ENCODE measurements at places on chromosomes 6 and 20.

DNA sequence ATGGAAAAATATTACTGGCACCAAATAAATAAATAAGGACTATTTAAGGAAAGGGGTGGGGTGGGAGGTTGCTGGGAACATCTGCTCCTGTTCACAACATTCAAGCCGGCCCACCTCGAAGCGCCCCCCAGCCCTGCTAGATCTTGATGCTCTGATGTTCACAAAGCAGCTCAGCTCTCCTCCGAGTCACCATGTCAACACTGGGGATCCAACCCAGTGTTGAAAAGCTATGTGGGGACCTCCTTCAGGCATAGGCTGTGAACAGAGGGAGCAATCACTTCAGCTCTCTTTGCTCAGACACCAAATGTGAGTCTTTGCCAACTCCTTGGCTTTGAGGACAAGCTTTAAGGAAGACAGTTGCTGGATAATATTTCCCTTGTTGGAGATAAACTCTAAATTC lies 176.8 kb upstream of the NT5E start:
- DNase-seq: no peak

DNA sequence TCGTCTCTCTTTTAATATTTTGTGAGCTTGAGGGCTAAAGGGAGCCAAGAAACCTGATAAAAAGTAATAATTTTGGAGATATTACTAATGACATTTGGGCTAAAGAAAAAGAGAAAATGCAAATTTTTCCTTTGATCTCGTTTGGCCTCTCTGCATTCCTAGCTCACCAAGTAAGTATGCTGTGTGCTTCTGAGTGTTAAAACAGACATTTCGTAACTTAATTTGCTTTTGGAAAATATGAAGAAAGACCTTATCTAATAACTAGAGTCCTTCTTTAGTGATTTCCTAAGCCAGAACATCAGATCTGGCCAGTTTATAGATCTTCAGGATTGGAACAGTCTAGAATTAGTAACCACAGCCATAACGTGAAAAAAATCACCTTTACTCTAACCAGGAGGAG lies 872.9 kb upstream of the SLC35B3 start:
- no peak for DNase-seq

DNA sequence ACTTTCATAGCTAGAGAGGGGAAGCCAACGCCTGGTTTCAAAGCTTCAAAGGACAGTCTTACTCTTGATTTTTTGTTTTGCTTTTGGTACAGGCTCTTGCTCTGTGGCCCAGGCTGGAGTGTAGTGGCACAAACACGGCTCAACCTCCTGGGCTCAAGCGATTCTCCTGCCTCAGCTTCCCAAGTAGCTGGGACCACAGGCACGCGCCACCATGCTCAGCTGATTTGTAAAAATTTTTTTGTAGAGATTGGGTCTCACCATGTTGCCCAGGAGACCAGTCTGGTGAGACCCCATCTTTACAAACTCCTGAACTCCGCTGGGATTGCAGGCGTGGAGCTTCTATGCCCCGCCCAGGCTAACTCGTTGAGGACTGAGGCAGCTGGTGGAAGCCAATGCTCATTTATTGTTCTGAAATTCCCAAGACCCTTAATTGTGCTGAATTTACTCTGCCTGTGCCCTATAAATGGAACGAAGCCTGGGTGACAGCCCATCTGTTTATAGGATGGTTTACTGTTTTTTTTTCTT lies 18.0 kb downstream of the SRSF3 start:
- DNase-seq: no peak

GRCh38 chr6:118529756-118530155 lies 18.3 kb upstream of the PLN start:
- DNase-seq: no peak

DNA sequence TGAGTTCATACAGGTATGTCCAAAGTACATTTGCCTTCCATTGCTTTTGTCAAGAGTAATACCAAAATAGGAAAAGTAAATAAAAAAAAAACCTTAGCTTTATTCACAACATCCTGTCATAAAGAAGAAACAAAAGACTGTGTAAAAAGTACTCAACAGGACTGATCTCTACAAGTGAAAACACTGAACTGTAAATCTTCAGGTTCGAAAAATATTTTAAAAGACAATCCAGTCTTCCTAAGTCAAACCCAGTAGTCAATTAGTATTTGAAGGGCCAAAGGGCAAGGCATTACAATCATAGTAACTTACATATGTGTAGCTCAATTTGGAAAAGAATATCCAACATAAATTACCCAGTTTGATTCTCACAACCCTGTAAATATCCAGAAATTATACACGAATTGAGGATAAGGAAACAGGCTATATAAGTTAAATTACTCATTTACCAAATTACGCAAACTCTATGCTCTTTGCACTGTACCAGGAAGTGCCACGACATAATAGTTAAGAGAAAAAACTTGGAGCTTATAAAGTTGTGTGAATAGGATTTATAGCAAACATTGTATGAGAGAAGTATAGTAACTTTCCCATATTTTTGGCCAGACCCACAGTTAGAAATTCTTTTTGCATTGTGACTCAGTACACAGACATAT lies 21.2 kb downstream of the PTPRK start:
- no peak for DNase-seq

- no peak for DNase-seq
These were observed 72.4 kb upstream of the TBC1D7 start for GRCh38 chr6:13400772-13401171.

DNA sequence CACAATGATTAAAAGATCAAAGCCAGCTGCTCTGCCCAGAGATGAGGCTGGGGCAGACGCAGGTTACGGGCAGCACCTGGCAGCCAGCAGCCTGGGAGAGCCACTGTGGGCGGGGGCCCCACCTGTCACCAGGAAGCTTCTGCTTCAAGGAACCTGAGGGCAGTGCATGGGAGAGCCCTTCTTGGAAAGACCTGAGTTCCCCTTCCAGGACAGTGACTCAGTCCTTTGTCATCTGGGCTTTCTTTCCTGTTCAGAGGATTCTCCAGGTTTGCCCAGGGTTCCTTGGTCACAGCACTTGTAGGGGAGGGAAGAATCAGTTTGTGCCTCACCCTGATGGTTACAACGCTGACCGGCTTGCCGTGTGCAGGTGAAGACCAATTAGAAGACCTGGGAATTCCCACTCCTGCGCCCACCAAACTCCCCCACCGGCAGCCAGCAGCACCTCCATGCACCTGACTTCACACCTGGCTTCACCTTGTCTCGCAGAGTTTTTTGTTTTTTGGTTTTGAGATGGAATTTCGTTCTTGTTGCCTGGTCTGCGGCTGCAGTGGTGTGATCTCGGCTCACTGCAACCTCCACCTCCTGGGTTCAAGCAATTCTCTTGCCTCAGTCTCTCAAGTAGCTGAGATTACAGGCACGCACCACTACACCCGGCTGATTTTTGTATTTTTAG lies 2.0 kb downstream of the ZBP1 start:
- DNase-seq: no peak

GRCh38 chr6:128149796-128150195 lies 248.9 kb upstream of the THEMIS start:
- DNase-seq: no peak

DNA sequence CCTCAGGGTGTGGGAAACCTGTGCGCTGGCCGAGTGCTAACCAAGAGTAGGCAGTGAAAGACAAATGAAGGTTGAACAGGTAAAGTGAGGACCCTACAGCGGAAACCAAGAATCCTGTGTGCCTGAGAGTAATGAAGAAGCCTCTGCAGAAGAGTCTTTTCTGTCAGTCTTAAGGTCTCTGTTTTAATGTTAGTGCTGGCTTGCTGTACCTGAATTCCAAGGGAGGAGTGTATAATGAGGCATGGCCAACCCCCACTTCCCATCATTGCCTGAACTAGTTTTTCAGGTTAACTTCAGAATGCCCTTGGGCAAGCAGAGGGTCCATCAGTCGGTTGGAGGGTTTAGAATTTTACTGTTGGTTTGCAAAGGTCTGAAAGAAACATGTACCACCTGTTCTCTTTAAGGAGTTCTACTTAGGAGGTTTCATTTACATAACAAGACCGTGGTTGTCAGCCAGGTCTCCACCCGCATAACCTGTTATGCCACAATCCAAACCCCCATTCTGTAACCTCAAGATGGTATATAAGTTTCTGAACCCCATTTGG lies 589 bp upstream of the PDCD2 start:
- no peak for DNase-seq

DNA sequence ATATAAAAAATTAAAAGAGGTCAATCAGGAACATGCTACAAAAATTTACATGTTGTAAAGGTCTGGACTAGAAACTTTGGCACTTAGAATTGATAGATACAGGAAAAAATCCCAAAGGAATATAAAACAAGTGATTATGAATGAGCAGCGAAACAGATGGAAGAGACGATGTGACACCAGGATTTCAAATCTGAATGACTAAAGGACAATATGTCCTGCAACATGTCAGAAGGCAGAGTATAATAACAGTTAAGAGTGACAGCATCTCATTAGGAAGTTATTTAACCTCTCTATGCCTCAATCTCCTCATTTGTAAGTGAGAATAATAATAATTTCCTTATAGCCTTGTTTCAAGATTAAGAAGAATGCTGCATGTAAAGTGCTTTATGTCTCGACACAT lies 50.3 kb downstream of the FRK start:
- DNase-seq: no peak

DNA sequence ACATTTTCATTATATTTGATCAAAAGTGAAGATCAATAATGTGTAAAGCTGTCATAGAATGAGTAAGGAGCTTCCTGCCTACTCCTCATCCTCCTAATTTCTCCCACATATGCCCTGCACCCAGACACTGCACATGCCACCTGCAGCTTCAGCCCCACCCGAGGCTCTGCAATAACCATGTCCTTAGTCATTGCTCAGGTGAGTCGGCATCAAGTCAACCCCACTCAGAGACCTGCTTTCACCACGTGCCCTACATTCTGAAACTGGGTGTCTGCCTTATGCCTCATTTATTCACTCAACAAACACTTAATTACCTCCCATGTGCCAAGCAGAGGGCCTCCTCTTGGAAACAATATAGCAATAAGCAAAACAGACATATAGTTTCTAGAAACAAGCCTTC lies 15.4 kb upstream of the TNFAIP3 start:
- DNase-seq: no peak

DNA sequence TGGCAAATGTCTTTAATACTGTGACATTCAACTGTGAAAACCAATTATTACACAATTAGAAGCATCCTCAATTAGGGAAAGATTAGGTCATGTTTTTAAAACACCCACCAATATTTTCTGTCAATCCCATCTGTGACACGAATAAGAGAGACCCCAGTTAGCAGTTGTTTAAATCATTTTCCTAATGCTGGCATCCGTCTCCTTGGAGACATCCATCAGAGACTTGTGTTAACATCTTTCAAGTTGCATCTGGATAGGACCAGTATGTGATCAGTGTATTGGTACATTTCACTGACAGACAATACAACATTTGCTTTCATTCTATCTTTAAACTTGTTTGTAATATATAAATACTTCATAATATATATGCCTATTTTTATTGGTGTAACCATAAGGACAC lies 420.7 kb upstream of the RNF217 start:
- DNase-seq: no peak

Data from stimulated activated CD8-positive, alpha-beta memory T cell treated with anti-CD3 and anti-CD28 coated beads, Interleukin-12 subunit alpha, Interleukin-12 subunit beta, amount 100 ng/mL, for 4 hours (primary cell).